ENCODE measurements at places on chromosomes 3 and 15.

GRCh38 chr15:96181873-96182301, 148.6 kb upstream of the NR2F2 start:
- no peak for DNase-seq

- no peak for DNase-seq
These were observed 400.8 kb upstream of the PROK2 start for GRCh38 chr3:72185549-72186399.

DNA sequence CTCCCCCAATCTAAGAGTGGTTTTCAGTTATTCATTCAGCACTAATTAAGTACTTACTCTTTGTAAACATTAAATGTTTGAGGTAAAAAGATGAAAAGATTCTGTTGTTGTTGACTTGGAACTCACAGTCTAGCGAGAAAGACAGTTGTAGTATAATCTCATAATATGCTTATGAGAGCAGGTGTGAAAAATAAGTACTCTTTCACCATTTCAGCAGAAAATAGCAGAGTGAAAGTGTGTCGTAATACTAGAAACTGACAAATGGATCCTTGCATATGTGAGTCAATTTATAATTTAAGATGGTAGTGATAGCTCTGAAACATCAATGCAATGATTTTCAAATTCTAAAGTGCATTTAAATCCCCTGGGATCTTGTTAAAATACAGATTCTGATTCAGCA, 618.8 kb upstream of the CCDC54 start:
- DNase-seq: no peak

DNA sequence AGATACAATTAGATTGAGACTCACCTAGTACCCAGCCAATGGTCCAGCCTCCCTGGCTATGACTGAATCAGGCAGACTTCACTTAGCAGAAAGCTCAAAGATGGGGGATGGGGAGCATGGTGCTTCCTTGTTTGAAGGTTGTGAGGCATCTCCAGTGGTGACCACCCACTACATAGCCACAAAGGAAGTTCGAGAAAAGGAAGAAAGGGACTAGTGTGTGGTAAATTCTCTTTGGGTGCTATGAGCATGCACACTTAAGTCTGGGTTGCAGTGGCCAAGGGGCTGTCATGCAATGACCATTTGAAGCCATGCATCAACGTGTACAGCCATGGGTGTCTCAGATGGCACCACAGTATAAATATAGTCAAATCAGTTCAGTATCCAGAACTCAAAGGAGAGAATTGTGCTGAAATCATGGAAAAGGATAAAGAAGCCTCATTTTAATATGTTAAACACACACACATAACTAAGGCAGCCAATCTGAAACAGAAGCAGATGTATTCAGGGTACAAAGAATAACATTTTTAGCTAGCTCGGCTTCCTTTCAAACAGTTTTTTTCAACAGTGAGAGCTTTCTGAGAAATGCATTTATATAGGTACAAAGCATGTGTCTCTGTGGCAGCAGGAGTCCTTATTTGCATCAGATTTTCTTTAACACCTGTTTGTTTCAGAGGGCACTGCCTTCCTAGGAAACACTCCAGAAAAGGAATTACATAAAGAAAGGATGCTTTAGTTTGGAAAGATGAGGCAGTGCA, 275.5 kb downstream of the GAP43 start:
- no peak for DNase-seq

GRCh38 chr3:136898549-136898948, 36.5 kb downstream of the NCK1 start:
- no peak for DNase-seq

DNA sequence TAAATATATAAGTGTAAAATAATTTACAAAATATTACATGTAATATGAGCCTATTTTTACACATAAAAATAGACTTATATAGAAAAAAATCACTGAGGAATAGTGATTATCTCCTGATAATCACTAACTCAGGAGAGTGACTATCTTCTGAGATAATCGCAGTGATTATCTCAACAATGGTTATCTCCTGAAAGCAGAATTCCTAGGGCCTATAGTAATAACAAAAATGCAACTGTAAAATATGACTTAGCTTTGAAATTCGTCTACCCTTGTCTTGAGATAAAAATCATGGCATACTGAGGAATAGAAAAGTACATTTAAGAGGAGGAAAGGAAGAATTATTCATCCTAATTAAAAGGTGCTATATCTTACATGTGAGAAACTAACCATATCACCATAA, 117.0 kb upstream of the ASB14 start:
- no peak for DNase-seq

DNA sequence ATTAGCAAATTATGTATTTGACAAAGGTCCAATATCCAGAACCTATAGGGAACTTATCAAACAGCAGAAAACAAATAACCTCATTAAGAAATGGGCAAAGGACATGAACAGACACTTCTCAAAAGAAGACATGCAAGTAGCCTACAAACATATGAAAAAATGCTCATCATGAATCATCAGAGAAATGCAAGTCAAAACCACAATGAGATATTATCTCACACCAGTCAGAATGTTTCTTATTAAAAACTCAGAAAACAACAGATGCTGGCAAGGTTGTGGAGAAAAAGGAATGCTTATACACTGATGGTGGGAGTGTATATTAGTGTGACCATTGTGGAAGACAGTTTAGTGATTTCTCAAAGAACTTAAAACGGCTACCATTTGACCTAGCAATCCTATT, 116.1 kb upstream of the CRBN start:
- no peak for DNase-seq

GRCh38 chr3:151468284-151468917, 7.5 kb upstream of the IGSF10 start:
- peak; percentile 9 for DNase-seq

GRCh38 chr3:129973853-129974563, 512 bp upstream of the TRH start:
- no peak for DNase-seq

DNA sequence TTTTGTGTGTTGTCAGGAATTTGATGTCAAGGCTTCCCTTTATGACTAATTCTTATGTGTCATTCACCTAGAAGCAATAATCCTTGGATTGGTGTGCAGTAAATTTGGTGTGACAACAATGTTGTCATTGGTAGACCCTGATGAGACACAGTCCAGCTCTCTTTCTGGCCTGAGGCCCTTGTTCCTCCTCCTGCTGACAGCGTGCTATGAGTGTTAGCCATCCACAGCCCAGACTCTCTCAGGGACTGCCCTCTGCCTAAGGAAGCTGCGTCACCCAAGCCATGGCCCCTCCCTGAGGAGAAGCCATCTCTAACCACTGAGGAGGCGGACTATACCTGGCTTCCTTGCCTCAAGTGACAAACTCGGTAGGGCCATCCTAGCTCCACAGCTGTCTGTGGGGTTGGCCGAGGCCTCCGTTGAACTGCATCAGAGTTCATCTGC, 13.3 kb upstream of the TM4SF1 start:
- no peak for DNase-seq

- no peak for DNase-seq
These were observed 12.9 kb downstream of the BDH1 start for GRCh38 chr3:197542741-197543454.

DNA sequence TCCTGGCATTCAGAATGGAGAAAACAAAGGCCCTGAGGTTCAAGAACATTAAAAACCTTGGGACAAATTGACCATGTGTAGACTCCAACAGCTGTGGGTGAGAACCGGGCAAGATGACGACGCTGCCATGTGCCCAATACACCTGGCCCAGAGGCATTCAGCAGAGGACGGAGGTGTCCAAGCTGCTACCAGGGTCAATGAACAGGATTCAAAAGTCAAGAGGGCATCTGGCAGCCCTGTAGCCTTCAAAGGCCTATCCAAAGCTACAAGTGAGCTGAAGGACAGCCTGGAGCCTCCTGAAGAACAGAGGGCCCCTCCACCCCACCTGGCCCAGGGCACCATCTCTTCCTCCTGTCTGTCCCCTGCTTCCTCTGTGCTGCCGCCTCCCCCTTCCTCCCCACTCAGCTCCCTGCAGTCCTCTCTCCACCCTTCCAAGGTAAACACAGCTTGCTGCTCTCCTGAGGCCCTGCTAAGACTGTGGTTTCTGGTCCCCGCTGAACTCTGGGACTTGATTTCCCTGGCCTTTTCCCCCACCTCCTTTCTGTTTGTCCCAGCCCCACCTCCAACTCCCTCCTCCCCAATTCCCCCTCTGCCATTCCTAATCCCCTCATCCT, 57.5 kb downstream of the HMCES start:
- DNase-seq: no peak

Data from NCI-H446 treated with DMSO at 0.1 percent for 48 hours (cell line).